ENCODE measurements at places on chromosomes 2 and 18.

DNA sequence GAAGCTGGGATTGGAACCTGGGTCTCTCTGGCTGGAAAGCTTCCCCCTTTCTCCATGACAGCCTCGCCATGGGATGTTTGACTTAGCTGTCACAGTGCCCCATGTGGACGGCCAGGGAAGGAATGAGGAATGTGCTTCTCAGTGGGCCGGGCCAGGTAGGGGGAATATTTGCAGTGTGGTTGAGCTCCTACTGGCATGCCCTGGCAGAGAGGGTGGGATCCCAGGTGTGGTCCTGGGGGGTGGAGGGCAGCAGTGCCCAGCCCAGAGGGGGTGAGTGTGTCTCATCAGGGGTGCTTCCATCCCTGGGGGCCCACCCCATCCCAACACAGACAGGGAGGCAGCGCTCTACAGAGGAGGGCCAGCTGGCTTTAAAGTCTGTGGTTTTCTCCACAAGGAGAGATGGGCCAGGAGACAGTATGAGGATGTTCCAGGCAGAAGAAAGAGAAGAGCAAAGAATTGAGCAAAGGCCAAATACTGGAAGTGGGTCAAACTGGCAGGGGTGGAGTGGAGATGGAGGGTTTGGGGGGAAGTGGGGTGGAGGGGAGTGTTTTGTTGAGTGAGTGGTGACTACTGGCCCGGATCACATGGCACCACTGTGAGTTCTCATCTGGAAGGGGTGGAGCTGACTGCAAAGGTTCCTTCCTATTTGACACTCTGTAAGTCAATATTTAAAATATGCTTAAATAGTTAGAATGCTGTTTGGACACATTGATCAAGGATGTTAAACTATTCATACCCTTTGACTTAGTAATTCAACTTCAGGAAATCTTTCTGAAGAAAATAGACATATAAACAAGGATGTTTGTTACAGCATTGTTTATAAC, 94.0 kb downstream of the MYCN start:
- peak; percentile 59 for DNase-seq

DNA sequence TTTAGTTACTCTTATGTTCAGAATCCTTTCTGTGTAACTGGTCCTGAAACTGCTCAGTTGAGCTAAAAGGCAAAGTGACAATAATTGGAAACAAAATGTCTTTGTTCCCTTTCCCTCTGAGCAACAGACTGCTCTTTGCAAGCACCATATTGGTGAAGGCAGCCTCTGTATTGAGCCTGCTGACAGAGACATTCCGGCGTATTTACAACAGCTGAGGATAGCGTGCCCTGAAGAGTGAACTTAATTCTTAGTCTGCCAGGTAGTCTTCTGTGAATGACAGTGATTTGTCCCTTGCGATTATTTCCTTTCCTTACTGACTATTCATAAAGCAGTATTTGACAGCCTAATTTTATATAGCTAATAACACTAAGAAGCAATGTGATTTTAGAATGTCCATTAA, 239.1 kb downstream of the CPS1 start:
- DNase-seq = no peak

DNA sequence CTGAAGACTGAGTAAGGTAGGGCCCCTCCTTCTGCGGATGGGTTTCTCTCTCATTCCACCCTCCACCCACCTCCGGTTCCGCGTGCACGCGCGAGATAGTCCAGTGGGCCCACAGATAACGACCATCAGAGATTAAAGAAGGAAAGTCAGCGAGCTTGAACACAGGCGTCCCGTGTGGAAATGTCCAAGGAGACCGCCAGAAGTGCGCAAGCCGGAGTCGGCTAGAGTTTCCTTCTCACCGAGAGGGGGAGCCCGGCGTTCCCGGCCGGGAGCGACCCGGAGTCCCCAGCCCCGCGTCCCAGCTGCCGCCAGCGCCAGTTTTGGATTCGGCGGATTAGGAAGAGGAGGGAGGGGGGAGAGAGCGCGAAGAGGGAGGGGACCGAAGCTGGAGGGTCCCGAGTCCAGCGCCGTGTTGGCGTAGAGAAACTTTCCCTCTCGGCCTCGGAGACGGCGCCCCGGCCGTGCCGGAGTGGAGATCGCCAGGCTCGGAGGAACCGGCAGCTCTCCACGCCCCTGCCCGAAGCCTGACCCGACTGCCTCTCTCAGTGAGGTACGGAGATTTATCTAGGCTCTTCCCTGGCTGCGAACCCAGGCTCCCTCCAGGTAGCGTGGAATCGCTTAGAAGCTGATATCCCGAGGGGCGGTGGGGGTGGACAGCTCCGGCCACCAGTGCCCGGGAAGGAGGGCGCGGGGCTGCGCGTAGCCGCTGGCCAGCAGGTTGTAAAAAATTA, at the start of gene GULP1:
GULP1 (plus strand) TSS at position 258 of the 731 bp plus-strand sequence. CDS start 185,829 bp downstream, outside the sequence.
- peak; percentile 1 for DNase-seq

DNA sequence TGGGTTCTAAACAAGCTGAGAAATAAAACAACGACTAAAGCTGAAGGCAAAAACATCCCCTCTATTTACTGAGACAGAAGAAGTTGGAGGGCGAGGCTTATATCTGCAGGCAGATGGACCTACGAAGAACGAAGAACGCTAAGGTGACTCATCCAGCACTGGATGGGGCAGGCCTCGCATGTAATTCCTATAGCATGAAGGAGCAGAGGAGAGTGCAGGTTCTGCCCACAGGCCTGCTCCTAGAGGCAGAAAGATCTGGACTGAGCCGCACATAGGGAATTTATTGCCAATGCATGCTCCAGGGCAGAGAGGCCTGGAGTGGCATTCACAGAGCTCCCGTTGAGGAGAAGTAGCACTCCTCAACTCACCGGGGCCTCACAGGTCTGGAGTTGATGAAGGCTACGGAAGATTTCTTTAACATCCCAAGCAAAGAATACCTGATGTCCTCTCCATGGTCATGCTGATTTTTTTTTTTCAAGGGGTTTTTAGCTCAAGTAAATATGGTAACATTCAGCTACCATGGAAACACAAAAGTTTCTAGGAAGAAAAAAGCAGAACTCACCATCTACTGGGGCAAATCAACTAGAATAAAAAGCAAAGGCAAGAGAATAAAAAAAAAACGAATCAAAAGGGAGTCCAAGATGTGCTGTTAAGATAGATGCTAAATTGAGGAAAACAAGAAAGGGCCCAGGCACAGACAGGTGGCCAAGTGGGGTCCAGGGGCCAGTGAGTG, 10.4 kb upstream of the METTL21A start:
- DNase-seq = no peak

DNA sequence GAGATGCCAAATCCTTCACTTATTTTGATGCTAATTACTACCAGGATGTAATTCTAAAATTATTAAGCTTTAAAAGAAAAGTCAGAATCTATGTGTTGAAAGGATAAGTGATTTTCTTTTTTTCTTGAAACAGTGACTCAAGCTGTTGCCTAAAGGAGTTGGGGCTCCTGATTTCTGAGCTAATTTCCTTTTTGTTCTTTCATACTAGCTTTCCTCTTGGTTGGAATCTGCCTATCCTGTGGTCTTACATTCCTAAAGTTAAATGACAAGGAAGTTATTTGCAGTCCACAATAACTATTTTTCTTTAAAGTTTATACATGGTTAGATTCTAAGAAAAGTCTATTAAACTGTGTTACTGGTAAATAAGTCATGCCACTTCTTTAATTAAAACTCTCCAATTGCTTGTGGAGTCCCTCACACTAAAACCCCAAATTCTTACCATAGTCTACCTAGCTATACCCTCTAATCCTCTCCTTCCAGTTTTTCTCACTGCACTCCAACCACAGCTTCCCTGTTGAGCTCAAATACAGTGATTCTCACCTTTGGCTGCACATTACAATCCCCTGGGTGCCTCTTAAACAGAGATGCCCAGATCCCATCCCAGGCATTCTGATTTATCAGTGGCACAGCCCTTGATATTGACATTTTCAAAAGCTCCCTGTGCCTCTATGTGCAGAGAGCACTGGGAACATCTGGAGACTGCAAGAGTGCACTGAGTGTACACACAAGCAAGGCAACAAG, 63.3 kb upstream of the EFEMP1 start:
- no peak for DNase-seq

DNA sequence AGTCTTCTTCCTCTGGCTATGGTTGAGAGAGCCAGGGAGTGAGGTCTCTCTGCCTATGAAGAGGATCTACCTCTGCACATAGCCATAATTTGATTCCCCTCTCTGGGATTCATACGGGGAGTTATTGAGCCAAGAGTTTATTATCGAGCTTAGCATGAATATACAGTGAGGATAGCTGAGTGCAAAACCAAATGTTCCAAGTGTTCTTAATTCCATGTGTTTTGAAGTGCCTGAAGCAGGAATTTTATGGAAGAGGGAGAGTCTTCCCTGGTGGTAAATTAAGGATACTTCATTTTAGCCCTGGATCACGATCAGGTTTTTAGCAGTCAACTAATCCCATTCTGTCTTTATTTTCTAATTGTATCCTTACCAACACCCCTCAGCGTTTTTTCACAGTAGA, 270.6 kb downstream of the C1D start:
- DNase-seq = no peak

Measured in suppressor macrophage (primary cell).